ENCODE measurements at places on chromosomes 1 and 21.

- DNase-seq: no peak
These were observed 345.1 kb downstream of the LMO4 start for GRCh38 chr1:87673748-87674147.

DNA sequence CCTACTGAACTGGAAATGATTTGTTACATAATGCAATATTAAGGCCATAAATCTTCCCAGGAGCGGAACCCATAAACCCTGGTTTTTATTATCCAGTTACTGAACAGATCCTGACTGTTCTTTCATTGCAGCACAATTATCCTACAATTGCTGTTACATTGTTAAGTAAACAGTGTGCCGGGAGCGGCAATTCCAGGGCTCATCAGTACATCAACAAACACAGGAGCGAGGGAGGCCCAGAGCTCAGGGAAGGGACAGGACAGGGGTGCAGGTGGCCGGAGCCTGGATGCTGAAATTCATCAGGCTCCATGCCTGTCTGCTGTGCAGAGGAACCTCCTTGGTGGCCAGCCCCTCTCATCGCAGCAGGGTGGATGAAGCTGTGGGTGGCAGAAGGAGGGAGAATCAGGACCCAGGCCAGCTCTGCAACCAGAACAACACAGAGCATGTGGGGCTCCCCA, 544.7 kb downstream of the NPHP4 start:
- DNase-seq: no peak

- DNase-seq: peak; percentile 43
These were observed 7.9 kb downstream of the CD53 start for GRCh38 chr1:110880708-110881374.

- DNase-seq: no peak
These were observed 1.1 kb downstream of the HTR6 start for GRCh38 chr1:19665496-19666465.

DNA sequence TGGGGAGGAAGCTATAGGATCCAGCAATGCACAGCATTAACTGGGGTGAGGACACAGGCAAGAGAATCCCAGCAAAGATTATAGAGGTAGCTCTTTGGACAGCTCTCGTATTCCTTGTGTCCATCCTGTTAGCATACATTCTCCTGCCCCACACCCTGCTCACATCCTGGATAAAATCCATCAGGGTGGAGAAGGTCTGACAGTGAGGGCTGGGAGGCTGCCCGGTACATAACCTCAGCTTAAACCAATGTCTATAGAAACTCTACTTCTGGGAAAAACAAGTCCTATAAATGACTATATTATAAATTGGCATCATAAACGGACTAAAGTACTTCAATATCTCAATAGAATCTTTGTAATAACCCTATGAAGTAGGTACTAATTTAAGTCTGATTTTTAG, 36.8 kb upstream of the UBE2U start:
- DNase-seq: no peak

DNA sequence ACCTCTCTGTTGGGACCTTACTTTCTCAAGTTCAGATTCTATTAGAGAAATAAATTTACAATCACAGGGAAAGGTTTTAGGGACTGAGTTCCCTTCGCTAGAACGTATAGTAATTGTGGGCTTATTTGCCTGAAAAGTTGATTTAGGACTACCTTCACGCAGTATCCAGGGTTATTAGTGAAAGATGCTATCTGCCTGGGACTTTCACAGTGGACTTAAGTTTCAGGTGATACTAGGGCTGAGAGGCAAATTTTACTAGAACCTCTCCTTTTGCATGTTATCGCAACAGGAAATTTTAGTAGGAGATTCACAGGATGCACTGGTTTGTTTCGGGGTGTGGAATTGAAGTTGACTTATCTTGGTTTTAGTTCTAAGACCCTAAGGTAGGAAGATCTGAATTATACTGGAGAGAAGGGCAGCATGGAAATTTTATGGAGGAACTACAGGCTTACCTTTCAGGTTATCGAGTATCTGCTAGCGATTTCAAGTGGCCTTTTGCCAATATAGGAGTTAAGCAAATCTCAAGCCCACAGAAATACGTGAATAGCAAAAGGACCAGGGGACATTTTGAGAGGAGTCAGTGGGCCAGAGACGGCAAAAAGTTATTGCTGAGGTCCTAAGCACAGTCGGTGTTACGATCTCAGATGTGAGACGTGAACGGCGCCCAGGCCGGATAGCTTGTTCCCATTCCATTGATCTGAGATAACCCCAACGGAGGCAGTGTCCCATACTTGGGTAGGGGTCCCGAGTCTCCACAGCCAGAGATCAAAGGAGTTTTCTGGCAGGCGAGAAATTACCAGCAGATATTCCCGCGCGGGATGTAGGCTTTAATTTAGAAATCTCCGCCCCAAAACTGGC, 723 bp upstream of the GNAI3 start:
- DNase-seq: no peak

- no peak for DNase-seq
These were observed 67.0 kb downstream of the BACH1 start for GRCh38 chr21:29365661-29366265.

- DNase-seq: no peak
These were observed 54.8 kb downstream of the RAB3GAP2 start for GRCh38 chr1:220217383-220217988.

DNA sequence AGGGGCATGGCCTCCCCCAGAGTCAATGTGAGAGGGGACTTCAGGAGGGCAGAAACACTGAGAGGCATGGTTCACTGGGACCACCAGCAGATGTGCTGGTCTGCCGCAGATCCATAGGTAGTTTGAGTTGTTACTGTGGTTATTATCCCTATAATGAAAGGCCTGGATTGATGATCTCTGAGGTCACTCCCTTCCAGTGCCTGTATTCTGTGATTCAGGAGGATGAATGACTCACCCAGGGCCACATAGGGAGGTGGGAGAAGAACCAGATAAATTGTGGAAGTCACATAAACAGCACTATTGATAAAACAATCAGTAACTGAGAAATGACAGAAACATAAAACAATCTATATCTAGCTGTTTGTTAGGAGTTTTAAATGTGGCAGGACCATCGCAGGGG, 22.7 kb upstream of the ACTL8 start:
- no peak for DNase-seq

DNA sequence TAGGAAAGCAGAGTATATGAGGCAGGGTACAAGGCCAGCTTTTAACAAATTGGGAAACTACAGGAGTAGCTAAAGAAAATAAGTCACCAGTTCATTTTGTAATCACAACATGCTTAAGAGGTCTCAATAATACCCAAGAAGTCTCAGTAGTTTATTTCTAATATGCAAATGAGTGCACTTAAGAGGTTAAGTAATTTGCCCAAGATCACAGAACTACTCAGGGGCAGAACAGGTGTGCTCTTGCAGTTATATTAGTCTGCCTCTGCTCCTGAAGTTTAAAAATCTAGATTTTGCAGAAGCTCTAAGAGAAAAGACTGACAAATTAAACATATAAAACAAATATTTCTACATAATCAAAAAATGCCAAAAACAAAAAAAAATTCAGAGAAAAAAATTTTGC, 6.9 kb downstream of the EPS15 start:
- no peak for DNase-seq

GRCh38 chr1:152735648-152736047, 22.2 kb upstream of the KPRP start:
- DNase-seq: no peak

GRCh38 chr1:31758823-31759222, 5.3 kb downstream of the ADGRB2 start:
- no peak for DNase-seq

- DNase-seq: no peak
These were observed 32.8 kb upstream of the GBP5 start for GRCh38 chr1:89305493-89305892.

DNA sequence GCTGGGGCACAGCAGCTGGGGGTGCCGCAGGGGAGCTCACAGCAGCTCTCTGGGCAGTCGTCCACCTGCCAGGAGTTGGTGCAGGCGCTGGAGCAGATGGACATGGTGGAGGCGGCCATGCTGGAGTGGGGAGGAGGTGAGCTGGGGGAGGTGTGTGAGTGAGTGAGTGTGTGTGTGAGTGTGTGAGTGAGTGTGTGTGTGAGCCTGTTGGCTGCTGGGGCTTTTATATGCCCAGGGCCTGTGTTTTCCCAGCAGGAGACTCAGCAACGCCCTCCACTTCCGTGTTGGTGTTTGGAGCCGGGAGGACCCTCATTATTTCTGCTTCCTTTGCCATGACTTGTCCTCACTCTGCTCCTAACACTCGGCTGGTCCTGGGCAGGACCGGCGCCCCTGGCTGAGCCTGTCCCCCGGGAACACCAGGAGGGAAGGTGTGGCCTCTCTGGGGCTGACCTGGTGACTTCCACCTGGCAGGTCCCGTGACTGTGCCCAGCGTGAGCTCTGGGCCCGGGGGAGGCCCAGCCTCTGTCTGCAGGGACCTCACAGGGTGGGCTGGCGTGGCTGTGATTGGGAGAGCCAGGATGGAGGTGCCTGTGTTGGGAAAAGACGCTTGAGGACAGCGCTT, at the start of gene KRTAP10-2:
KRTAP10-2 (minus strand) TSS at position 166 of the 622 bp plus-strand sequence; CDS start at position 119, 47 bp downstream.
- DNase-seq: no peak

DNA sequence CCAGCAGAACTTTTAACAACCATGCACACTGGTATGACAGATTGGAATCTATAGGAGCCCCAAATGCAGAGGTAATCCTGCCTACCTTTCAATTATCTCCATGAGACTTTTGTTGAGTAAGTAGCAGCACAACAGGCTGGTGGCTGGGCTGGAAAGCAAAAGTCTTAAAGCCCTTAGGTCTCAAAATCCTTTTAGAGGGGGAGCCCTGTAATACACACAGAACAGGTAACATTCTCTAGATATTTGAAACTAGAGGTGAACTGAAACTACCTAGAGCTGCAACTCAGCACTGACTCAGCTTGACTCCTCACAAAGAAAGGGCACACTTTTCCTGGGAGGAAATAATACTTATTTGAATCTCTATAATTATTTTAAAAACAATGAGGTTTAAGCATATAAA, 71.5 kb downstream of the CLCA4 start:
- no peak for DNase-seq

- no peak for DNase-seq
These were observed 18.9 kb upstream of the MCOLN2 start for GRCh38 chr1:85015826-85016225.

- DNase-seq: no peak
These were observed 5.7 kb downstream of the F3 start for GRCh38 chr1:94535879-94536278.

DNA sequence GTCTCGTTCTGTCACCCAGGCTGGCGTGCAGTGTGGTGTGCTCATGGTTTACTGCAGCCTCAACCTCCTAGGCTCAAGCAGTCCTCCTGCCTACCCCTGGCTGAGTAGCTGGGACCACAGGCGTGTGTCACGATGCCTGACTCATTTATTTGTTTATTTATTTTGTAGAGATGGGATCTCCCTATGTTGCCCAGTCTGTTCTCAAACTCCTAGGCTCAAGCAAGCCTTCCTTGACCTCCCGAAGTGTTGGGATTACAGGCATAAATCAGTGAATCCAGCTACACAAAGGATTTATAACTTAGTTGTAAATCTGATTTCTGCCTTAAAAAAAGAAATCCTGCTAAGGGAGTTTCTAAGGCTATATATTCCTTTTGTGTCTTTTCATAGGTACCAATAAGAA, 30.5 kb upstream of the ZNF496 start:
- DNase-seq: no peak

- DNase-seq: no peak
These were observed 56.8 kb upstream of the IRF2BP2 start for GRCh38 chr1:234666761-234667160.

DNA sequence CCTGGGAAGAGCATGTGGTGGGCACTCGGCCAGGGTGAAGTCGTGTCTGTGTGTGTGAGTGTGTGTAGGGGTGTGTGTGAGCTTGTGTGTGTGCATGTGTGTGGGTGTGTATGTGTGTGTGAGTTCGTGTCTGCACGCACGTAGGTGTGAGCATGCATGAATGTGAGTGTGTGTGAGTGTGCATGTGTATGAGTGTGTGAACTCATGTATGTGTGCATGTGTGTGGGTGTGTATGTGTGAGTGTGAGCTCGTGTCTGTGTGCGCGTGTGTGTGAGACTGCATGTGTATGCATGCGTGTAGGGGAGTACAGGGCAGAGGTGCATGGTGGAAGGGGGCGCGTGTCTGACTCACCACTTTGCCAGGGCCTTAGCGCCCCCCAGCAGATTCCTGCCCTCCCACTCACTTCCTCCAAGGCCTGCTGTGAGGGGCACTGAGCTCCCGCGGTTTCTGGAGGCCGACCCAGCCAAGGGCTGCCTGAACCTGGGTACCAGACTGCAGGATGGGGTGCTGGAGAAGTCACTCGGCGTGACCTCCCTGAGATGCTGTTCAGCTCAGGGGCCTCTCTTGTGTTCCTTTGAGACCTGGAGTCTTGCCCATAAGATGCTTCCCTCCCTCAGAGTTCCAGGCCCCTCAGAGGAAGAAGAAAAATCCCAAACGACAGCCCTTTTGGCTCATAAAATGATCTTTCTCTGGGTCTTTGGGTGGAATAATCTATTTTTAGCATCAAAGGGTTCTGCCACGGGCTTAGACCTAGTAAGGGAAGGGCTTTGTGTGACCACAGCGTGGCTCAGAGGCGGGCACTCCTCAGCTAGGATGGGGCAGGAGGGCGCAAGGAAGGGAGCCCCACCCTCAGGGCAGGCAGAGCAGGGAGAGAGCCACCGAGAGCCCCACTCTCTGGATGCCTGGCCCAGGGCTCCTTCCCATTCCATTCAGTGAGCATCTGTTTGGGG, 41.1 kb upstream of the RUNX3 start:
- DNase-seq: no peak

DNA sequence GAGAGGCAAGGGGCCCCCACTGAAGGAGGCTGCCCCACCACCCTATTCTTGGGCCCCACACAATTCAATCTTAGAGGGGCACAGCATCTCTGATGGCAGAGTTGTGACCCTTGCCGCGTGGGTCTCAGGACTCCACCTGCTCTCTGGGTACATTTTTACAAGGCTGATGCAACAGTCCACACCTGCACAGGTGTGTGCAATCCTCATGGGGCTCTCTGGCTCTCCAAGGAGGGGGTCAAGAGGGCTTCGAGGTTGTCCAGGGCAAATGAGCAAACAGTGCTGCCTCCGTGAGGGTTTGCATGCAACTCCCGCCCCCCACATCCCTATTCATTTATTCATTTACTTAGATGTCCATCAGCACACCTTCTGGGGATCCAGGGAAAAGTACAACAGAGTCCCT, 81.6 kb upstream of the IFFO2 start:
- no peak for DNase-seq

DNA sequence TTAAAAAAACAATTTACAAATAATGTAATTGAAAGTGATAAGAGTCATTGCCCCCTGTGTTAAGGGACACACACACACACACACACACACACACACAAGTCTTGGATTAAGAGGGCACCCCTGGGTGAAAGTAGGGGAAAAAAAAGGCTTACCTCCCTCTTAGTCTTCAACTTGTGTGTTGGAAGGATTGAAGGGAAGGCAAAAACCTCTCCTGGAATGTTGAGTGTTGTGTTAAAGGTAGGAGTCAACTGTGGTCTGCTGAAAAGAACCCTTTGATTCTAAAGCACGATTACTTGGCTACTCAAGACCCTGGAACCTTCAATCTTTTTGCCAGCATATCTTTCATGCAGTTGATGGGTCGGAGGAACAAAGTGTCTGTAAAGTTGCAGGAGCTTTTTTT, 6.4 kb downstream of the PBX1 start:
- no peak for DNase-seq

- DNase-seq: no peak
These were observed 144.4 kb upstream of the ETS2 start for GRCh38 chr21:38661197-38661871.
